Activated CD4-positive, alpha-beta T cell treated with anti-CD3 and anti-CD28 coated beads, Interleukin-2, amount 50 U/mL, for 16 hours (primary cell): ENCODE measurements at places on chromosomes 11 and 22.

DNA sequence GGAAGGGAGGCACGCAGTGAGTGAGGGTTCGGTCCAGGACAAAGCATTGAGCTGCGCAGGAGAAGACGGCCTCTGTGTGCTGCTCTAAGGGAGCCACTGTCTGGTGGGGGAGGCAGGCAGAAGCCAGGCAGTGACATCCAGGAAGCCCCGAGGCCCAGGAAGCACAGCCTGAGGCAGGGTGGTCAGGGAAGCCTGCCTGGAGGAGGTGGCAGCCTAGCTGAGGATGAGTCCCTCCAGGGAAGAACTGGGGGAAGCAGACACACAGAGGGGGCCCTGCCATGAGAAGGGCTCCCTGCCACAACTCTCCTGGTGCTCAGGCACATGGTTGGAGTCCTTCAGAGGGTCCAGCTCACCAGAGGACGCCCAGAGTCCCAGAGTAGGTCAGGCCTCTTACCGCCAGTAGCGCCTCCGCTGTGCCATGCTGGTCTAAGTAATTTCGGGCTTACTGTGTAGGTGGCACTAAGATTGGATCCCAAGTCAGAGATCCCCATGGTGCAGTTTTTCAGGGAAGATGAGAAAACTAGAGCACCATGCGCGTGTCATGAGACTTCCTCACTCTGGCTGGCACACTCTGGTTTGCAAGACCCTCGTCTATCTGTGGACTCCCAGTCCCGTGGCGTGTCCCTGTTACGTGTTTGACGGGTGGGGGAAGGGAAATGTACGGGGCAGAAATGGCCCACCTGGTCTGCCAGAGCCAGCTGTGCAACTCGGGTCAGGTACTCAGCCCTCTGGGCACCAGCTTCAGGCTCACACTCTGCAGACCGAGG is 887.2 kb downstream of the BRD1 start:
- no peak for DNase-seq

GRCh38 chr11:127943763-127944162 is 643.6 kb downstream of the ETS1 start:
- DNase-seq: peak; percentile 58

GRCh38 chr11:126358763-126359160 is 3.3 kb downstream of the ST3GAL4 start:
- DNase-seq: no peak

- DNase-seq: peak; percentile 48
Measured at GRCh38 chr11:2092956-2093412, 46.2 kb downstream of the IGF2 start.

DNA sequence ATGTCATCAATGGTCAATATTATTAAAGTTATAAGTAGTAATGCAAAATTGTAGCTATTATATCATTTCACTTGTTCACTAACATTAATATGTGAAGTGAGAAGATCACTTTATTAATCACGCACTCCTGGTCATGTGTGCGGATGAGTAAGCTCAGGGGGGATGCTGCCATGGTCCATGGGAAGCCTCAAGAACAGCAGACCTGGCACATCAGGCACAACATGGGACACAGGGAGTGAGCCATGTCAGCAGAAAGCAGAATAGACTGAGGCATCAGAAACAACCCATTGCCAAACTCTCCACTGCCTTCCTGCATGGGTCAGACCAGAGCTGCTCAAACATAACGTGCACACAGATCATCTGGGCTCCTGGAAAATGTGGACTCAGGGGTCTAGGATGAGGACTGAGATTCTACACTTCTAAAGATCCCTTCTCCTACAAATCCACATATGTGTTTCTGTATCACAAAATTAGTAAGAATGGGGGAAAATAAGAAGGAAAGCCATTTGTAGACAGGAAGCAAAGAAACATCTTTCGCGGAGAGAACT is 63.8 kb upstream of the VPREB1 start:
- no peak for DNase-seq

DNA sequence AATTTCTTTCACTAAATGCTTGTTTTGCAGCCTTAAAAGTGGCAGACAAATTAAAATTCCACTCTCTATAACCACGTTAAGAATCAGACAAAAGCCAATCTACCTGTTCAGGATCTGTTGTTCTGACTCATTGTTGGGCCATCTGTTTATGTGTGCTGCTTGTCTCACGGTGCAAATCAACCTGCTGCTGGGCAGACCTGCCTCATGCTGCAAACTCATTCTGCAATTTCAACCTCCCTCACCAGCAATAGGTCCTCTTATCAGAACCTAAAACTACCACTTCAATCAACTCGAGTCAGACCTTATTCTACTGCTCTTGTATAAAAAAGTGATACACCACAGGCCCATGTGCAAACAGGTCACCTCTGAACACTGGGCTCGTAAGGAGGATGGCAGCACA is 75.1 kb downstream of the LARGE2 start:
- DNase-seq: no peak

GRCh38 chr11:123314972-123315371 is 115.1 kb upstream of the GRAMD1B start:
- no peak for DNase-seq

GRCh38 chr22:30990690-30991089 is 21.6 kb downstream of the TUG1 start:
- DNase-seq: no peak

GRCh38 chr11:93005239-93005638 is 35.8 kb downstream of the MTNR1B start:
- DNase-seq: no peak

DNA sequence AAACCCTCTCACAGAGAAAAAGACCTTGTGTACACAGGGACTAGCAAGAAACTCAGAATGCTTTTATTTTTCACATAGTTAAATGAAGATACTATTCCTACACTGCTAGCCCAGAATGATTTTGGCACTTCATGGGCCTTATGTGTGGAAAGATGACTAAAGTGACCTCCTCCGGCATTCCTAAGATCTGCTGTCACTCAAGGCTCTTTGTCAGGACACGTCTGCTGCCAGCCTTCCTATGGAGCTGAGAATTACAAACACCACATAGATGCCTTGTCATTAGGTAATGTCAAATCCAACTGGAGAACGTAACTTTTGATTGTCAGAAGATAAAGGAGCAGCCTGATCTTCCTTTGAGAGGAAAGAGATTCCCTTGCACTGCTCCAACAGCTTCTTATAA is 249.1 kb downstream of the FAT3 start:
- DNase-seq: no peak

DNA sequence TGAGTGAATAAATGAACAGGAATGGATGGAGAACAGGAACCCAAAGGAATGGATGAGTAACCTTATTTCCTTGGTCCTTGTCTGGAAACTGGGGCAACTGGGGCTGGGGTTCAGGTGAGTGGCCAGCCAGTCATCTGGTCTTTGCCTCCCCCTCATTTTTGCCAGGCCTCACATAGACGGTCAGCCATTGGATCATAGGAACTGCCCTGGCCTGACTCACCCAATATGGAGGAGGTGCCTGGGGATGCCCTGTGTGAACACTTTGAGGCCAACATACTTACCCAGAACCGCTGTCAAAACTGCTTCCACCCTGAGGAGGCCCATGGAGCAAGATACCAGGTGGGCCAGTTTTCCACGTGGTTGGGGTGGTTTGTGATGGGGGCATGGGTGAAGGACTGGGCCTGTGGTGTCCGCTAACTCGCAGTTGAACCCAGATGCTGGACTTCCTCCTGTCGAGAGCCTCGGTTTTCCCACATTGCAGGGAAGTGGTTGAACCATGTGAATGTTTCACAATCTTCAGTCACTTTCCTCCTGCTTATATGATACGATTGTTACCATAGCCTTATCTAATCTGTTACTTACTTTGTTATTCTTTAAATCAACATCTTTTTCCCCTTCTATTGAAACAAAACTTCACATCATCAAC is 4.4 kb downstream of the TRIOBP start:
- DNase-seq: no peak

GRCh38 chr11:65210748-65211147 is 29.0 kb downstream of the CAPN1 start:
- no peak for DNase-seq

DNA sequence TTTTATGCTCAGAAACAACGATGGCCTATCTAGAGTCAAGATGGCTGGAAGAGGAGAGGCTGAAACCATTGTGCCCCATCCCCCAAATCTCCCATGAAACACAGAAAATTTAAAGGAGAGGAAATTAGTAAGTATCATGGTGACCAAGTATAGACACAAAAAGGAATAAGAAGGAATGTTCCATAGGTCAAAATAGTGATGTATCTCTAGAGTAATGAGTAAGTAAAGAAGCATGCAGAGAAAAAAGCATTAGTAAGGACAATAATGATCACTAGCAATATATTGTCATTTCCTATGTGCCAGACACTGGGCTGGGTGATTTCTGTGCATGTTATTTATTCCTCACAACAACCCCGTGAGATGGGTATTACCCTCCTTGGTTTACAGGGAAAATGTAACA is 2.6 kb upstream of the SLC22A24 start:
- DNase-seq: no peak

DNA sequence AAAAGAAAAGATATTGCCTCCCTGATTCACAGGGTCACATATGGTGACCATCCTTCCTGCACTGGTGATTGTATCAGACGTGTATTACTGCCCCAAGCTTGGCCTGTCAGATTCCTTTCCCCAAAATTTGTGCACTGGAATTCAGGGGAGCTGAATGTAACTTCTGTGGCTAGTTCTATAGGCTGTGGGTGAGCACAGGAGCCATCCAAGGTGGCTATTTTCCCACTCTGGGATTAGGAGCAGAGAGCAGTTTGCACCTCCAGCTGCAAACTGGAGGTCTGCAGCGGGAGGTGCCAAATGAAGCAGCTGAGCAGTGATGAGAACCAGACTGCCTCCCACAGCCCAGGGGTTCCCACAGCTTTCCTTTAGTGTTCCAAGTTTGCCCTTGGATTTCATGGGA is 124.2 kb upstream of the PITPNB start:
- DNase-seq: no peak

GRCh38 chr11:44557464-44557863 is 8.0 kb upstream of the CD82 start:
- DNase-seq: no peak

GRCh38 chr11:44527476-44527875 is 38.0 kb upstream of the CD82 start:
- no peak for DNase-seq

- DNase-seq: no peak
Measured at GRCh38 chr11:116686866-116687265, 85.9 kb downstream of the BUD13 start.

GRCh38 chr11:110242746-110243145 is 53.7 kb downstream of the RDX start:
- DNase-seq: no peak

- no peak for DNase-seq
Measured at GRCh38 chr11:131486100-131486499, 115.7 kb downstream of the NTM start.

DNA sequence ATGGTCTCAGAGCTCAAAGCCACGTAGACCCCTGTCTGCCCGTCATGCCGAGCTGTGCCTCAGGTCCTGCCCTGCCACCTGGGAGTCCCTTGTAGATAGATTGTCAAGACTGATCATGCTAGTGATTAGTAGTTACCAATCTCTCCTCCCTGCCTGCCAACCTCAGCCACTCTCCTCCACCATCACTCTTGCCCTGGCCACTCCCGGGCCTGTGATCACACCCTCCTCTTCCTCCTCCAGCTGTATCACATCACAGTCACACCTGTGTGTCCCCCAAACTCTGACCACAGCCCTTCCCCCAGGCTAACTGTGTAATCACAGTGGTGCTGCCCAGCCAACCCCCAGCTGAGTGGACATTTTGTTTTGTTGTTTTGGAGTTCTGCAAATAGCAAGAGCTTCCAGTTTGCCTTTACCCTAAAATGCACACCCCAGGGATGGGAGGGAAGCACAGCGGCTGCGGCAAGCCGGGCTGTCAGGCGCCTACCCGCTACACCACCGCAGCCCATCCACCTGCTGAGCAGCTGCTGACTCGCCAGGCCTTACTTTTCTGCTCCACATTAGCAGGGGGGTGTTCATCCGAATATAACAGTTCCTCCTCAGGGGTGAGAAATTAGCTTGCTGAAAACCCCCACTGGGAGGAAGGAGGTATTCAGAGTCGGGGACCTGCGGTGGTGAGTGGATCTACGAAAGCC is 45.8 kb downstream of the LRFN4 start:
- no peak for DNase-seq

- DNase-seq: no peak
Measured at GRCh38 chr11:108859510-108859909, 194.6 kb downstream of the DDX10 start.

- no peak for DNase-seq
Measured at GRCh38 chr22:29073618-29074275, 912 bp downstream of the KREMEN1 start.

DNA sequence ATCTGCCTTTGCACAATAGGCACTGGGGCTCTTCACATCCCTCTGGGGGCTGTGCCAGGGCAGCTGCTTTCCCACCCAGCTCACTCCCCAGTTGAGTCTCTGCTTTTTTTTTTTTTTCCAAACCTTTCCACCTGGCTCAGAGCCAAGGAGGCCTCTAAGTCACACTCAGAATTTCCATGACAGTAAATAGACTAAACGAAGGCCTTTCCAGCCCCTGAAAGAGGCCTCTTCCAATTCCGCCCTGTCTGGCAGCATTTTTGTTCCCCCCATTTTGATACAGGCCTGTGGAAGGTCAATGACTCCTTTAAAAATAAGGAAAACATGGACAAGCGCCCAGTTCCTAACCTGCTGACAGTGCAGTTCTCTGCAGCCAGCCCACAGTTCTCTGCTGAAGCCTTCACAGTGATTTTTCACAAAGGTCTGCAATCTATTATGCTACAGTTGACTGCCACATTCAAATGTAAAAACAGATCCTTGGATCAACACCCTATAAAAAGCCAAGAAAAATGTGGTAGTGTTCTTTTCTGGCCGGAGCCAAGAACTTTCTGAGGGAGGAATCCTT is 107.5 kb upstream of the SESN3 start:
- DNase-seq: no peak

- no peak for DNase-seq
Measured at GRCh38 chr22:37302674-37303555, 20.6 kb downstream of the CYTH4 start.

GRCh38 chr11:63941901-63942300 is 3.1 kb downstream of the NAA40 start:
- no peak for DNase-seq

DNA sequence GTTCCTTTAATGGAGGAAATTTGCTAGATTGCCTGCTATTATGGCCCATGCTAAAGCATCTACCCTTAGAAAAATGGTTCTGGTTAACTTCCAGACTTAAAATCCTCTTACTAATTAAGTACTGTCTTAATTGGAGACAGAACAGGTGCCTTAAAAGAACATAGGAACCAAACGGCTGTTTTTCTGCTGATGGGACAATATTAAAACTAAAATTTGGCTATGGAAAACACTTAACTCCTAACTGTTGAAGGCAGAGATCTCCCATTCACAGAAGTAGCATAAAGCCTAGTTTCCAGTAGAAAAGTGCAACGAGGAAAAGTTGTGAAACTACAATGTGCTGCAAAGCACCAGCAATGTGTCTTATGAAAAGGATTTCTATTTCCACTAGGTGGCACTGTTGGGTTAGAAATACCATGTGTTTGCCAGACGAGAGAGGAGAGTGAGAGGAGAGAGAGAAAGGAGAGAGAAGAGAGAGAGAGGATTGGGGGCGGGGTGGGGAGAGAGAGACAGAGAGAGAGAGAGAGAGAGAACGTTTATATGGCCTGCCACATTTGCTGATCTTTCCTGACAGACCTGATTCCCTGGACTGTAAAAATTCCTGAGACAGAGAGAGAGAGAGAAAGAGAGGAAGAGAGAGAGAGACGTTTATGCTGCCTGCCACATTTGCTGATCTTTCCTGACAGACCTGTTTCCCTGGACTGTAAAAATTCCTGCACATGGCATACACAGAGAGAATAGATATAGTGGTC is 51.5 kb downstream of the FAM181B start:
- peak; percentile 74 for DNase-seq

GRCh38 chr22:39135092-39135896 is 17.2 kb downstream of the CBX7 start:
- peak; percentile 41 for DNase-seq
